ENCODE measurements at places on chromosomes 2 and 18. TPM values are rescaled to one million over a fixed set of nuclear protein-coding genes. Genes with fewer than 3 reads are reported as not detected.

FAP gene
- total RNA-seq, result not detected

STARD6 gene
- not detected for total RNA-seq

PLCL1 gene
- total RNA-seq, result 28.8 TPM

AKAIN1 gene
- total RNA-seq, result 14.1 TPM

CABLES1 gene
- 3.1 TPM for total RNA-seq

ANTXR1 gene
- total RNA-seq, result 26.7 TPM

REG1A gene
- total RNA-seq, result 1.1 TPM

ATG16L1 gene
- 29.3 TPM for total RNA-seq

NT5C1B gene
- total RNA-seq, result not detected

KIF5C gene
- 673 TPM for total RNA-seq

DTNA gene
- total RNA-seq, result 29.5 TPM

ST8SIA3 gene
- total RNA-seq, result 17.7 TPM

GRCh38 chr18:8991155-8991554, 111.3 kb upstream of the NDUFV2 start:
- DNase-seq, result no peak

DNA sequence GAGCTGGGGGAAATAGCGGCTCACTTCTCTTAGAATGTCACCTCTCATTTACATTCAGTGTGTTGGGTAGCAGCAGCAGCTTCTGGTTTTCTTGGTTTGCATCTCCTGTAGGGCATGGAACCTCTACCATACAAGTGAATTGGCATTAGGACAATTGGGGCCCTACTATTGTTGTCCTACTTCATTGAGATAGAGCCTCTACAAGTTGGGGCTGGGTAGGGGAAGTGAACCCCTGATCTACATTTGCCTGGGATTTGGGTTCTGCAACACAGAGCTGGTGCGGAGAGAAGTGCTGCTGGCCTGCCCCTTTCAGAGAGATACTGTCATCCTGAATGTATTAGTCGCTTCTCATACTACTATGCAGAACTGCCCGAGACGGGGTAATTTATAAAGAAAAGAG, 391.6 kb upstream of the HS6ST1 start:
- no peak for DNase-seq

DNA sequence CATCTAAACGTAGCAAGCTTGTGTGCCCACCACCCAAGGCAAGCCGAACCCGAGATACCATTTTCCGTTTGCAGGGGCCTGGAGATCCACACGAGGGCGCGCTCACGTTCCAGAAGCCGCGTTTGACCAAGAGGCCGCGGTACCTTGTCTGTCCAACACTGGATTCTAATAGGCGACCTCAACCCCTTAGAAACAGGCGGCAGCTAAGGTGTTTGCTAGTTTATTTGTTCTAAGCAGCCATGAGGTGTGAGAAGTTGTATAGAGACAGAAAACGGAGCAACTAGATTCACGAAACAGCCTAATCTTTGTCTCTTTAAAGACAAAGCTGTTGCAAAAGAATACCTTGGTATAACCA, 4.2 kb downstream of the HOXD11 start:
- DNase-seq, result peak; percentile 81

DNA sequence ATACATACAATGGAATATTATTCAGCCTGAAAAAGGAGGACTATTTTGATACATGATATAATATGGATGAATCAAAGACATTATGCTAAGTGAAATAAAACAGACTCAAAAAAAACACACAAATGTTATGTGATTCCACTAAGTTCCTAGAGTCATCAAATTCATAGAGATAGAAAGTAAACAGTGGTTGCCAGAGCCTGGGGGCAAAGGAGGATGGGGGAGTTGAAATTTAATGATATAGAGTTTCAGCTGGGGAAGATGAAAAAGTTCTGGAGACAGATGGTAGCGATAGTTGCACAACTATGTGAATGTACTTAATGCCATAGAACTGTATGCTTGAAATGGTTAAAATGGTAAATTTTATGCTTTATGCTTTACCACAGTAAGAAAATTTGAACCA, 119.7 kb downstream of the METTL4 start:
- DNase-seq, result no peak

GRCh38 chr2:100257939-100258338, 64.4 kb downstream of the LONRF2 start:
- no peak for DNase-seq

GRCh38 chr18:79478484-79479115, 82.9 kb downstream of the NFATC1 start:
- DNase-seq, result peak; percentile 12

DNA sequence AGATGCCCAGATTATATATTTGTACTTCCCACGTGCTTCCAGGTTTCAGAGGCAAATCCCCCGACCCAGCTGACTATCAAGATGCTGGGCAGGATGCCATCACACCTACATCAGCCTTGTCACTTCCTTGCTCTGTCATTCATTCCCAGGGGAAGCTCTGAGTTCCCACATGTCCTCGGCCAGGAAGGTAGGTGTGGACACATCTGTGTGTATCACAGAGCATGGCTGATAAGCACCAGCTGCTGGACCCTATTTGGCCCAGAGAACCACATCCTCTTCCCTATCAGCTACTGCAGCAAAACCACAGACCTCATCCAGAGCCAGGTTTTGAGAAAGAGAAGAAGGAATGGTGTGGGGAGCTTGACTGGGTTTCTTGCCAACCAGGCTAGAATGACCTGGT, 31.9 kb upstream of the ITGA6 start:
- DNase-seq, result no peak

GRCh38 chr2:208250388-208250787, 4.5 kb downstream of the IDH1 start:
- no peak for DNase-seq

DNA sequence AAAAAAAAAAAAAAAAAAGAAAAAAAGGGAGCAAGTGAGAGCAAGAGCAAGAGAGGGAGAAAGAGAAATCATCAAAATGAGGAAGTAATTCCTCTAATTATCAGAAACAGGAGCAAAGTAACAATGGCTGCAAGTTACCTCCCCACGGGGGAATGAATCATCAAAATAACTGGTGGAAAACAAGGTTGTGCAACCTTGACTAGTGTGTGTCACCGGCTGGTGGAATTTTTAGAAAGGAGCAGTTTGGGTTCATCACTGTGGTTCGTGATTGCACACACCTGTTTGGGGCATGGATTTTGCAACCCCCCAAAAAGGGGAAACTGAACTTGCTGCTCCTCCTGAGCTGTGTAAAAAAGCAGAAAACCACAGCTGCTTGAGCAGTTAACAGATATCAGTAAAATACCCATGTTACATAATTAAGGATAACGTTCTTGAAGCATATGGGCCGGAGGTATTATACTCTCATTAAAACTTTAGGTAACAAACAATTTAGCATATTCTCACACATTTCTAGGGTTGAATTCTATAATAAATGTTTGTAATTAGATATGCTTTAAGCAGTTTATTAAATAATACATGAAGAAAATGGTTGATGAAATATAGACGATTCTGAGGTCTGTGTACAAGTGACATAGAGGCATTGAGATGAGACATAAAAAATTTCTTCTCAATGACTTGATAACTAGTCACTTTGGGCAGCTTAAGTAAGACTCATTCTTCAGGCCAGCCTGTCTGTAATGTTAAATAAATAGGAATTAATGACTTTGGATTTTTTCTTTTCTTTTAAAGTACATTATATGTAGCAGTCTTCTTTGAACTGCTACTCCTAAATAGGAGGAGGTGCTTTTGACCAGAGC, 184.2 kb upstream of the ZEB2 start:
- DNase-seq, result no peak

- DNase-seq, result no peak
Observed at GRCh38 chr2:58099096-58099769, 52.6 kb downstream of the VRK2 start.

GRCh38 chr2:101232770-101233169, 19.9 kb upstream of the CNOT11 start:
- DNase-seq, result no peak

DNA sequence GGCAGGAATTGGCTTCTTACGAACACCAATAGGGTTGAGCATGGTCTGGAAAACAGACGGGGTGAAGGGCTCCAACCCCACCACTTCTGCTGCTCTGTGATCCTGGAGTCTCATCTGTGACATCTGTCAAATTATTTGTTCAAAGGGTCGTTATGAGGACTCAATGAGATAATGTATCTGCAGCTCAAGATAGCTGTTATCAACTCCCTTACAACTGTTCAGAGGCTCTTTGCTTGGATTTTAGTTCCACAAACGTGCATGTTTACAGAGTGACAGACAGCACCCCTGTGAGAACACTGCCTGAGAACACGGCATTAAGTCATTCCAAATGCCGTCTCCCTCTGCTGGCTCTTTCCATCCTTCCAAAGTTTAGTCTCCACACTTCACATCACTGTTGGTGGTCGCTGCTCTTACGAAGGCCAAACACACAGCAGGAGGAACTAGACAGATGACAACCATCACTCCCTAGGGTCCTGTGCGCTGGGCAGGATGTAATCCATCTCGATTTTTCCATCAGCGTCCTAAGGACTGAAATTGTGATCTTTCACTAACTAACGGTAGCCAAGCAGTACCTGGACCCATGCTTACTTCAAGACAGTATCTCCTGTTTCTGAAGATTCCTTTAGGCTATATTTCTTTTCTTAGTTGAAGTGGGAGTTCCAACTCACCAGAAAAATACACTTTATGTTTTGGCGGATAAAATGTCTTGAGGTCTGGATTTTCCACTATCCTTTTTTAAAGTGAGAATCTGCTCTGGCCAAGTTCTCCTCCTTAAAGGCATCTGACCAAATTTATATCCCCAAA, 220.3 kb downstream of the ANAPC1 start:
- no peak for DNase-seq

- DNase-seq, result no peak
Observed at GRCh38 chr2:137237055-137237454, 471.7 kb downstream of the THSD7B start.

DNA sequence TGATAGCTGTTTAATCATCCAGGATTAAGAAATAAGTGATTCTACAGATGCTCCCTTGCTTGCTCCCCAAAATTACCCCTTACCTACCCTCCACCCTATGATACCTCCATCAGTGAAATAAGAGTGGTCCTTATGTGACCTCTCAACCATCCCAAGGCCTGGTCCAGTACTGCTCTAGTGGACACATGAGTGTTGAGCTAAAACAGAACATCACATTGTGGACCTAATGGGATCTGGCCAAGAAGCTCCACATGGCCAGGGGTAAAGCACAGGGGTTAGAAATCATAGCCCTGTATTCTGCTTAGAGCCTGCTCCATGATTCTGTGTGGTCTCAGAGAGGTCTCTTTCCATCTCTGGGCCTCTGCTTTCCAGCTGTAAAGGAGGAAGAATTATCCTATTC, 355.6 kb downstream of the TNS1 start:
- DNase-seq, result no peak

- no peak for DNase-seq
Observed at GRCh38 chr2:25044990-25045389, 3.1 kb downstream of the EFR3B start.

GRCh38 chr2:152198499-152198898, 22.9 kb upstream of the STAM2 start:
- no peak for DNase-seq

DNA sequence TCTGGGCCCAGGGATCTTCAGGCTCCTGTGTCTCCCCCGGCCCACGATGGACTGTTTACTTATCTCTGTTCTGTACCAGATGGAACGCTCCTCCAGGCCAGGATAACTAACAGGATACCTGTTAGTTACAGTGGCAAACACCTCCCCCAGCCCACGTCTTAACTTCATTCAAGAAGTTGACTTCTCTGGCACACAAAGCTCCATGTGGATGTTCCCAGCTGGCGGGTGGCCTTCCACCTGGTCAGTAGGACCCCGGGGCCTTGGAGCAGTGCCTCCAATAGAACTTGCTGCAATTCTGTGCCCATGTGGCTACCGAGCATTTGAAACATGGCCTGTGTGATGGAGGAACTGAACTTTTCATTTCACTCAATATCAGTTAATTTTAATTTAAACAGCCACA, 165.1 kb upstream of the GLI2 start:
- no peak for DNase-seq

GRCh38 chr2:236521556-236521955, 48.1 kb upstream of the ACKR3 start:
- no peak for DNase-seq

- DNase-seq, result no peak
Observed at GRCh38 chr2:223000872-223001796, 50.9 kb upstream of the KCNE4 start.

DNA sequence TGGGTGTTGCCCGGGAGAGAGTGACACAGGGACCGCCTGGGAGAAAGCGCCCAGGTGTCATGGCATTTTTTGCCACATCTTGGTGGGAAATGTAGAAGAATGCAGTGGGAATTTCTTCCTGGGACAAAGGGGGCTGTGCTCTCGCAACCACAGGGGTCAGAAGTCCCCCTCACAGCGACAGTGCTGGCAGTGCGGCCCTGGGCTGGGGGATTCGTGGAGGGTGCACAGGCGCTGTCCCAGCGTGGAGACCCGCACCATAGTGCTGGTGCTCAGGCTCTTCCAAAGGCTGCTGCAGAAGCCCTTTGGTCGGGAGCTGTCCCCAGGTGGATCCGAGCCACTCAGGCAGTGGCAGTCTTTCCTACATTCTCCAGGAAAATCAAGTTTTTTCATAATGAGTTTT, 128.8 kb upstream of the SOX11 start:
- no peak for DNase-seq
